H7 (cell line): ENCODE measurements at places on chromosomes 7 and 10. TPM values are rescaled to one million over a fixed set of nuclear protein-coding genes. Genes with fewer than 3 reads are reported as not detected.

OR2A7 gene
- 2.0 TPM in 2 replicates for total RNA-seq

LIPJ gene
- total RNA-seq = not detected in 2 replicates

ELOVL3 gene
- 0.14 TPM in 1 of 2 replicates, not detected in the other for total RNA-seq

- no peak for DNase-seq
Measured at GRCh38 chr10:28169525-28169924, 133.3 kb downstream of the MPP7 start.

- DNase-seq = no peak
Measured at GRCh38 chr7:38178695-38179344, 775 bp downstream of the STARD3NL start.

DNA sequence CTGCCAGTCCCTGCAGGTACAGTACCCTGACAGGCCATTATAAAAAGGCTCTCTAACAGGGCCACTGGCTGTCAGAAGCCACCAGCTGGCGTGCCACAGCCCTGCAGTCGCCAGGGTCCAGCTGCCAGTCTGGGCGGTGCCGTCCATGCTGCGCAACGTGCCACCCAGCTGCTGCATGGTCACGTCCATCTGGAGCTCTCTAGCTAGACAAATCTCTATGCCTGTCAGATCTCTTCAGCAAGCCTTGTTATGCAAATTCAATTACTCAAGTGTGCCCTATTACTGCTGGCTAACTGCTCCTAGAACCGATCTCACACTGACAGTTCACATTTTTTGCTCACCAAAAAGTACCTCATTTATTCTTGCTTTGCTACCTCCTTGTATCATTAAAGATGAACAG is 75.9 kb downstream of the HIBADH start:
- peak; percentile 10 for DNase-seq

PHKG1 gene
- total RNA-seq = 0.14 and 0.59 TPM in 2 replicates

DNA sequence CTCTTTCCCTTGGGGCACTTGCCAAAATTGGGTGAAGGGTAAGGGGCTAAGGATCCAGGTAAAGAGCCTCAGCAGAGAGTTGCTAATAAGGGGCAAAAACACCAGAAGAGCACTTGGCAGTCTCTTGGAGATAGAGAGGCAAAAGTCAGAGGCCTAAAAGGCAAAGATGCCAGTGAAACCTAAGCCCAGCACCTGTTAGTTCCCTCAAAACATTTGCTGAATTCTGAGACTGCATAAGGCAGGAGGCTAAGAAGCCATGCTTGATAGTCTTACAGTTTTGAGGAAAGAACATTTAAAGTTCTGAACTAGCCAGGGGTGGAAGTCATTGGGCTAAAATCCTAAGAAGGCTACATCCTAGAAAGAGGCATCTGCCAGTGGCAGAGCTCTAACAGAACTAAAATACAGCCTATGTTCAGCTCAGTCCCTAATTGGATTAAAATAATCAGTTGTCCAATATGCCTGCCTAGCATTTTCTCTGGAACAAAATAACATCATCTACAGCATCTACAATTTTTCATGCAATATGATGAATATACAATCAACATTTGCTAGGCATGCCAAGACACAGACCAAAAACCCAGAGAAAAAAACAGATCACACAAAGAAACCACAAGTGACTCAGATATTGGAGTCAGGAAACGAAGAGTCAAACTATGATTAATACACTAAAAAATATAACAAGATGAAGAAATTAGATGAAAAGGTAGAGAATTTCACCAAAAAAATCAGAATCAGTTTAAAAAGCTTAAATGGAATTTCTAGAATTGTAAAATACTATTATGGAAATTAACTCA is 7.7 kb downstream of the HTR7 start:
- DNase-seq = no peak

DNA sequence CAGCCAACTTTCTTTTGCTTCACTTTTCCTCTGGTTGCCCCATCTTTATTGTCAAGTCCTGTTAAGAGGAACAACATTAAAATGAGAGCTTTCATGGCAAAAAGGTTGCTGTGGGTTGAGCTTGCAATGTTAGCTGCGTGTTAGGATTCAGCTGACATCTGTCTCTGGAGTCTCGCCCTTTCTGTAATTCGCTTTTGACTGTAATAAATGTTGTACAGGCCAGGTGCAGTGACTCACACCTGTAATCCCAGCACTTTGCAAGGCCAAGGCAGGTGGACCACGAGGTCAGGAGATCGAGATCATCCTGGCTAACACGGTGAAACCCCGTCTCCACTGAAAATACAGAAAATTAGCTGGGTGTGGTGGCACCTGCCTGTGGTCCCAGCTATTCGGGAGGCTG is 24.1 kb downstream of the MNX1 start:
- no peak for DNase-seq

- DNase-seq = no peak
Measured at GRCh38 chr10:27948186-27948585, 50.7 kb downstream of the ODAD2 start.

DNA sequence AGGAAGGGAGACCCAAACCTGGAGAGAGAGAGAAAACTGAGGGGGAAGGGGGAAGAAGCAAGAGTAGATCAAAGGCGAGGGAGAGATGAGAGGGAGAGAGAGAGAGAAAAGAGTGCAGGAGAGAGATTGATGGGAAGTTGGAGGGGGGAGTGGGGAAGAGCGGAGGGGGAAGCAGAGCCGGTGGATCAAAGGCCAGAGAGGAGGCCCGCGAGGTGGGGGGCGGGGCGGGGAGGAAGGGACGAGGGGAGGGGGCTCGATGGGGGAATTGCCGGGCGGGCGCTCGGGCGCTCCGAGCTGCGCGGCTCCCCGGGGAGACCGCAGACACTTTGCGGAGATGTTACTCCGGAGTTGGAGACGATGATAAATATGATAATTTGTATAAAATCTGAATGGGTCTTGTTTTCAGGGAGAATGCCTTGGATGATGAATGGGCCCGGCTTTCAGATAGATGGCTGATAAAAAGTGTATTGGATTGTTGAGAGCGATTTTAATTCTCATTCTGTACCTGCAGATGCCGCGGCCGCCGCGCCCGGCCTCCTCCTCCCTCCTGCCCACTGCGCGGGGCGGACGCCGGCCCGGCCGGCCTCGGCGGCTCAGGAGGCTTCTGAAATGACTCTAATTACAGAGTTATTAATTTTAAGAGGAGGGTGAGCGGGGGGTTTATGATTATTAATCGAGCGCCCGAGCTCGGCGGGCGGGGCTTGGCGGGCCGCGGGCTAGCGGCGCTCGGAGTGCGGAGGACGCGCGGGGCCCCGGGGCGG is 21.4 kb upstream of the PAX2 start:
- DNase-seq = peak; percentile 85

DNA sequence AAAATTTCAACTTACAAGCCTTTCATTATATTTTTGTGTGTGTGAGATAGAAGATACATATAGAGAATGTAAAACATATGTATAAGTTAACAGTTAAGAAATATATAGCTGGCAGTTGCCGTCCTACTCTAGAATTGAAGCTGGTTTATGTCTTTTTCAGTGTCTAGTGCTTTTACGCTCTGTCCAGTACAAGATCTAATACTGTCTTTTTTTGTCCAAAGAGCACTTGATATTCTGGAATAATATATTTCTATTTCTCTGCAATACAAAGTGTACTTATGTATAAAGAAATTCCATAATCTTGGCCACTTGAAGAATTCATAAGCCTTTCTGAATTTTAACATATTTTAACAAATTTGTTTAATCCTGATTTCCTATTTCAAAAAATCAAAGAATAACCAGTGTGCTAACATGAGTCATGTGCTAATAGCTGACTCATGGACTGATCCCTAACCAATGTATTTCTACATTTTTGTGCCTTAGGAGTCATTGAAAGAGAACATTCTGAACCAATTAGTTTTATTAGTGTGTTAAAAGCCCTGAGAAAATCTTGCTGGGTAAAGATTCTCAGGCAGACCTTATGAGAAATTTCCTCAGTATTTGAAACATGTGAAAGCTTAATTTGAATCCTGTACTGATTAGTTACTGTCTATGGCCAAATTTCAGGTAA is 73.2 kb upstream of the CCAR1 start:
- no peak for DNase-seq

- DNase-seq = no peak
Measured at GRCh38 chr7:34949361-34949760, 87.9 kb downstream of the DPY19L1 start.

GRCh38 chr10:86524225-86524962 is 2.8 kb upstream of the WAPL start:
- DNase-seq = no peak

GRCh38 chr7:117114272-117114671 is 161.0 kb downstream of the ST7 start:
- no peak for DNase-seq

DNA sequence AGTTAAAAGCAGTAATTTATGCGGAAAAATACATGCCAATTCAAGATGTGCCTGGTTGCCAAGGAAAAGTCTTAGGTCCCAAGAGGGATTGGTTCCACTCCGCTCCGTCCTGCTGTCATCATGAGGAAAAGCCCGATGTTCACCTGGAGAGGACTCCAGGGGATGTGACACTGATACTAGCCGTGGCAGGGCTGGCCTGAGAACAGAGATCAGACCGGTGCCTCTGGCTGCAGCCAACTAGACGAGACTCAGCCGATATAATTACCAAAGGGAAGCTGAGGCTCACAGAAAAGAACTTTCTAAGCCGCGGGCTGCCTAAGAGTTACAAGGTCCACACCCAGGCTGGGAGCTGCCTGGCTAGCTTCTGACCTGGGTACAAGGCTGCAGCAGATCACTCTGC is 81.3 kb upstream of the UNC5B start:
- DNase-seq = no peak

DGKI gene
- total RNA-seq = 0.04 and 0.14 TPM in 2 replicates

AKR1C2 gene
- 0.11 TPM in 1 of 2 replicates, not detected in the other for total RNA-seq

GRCh38 chr10:16599662-16600061 is 78.0 kb upstream of the C1QL3 start:
- no peak for DNase-seq

GRCh38 chr7:122255454-122255853 is 49.1 kb downstream of the FEZF1 start:
- DNase-seq = no peak

GRCh38 chr10:131882590-131883451 is 18.0 kb upstream of the PPP2R2D start:
- DNase-seq = no peak

DNA sequence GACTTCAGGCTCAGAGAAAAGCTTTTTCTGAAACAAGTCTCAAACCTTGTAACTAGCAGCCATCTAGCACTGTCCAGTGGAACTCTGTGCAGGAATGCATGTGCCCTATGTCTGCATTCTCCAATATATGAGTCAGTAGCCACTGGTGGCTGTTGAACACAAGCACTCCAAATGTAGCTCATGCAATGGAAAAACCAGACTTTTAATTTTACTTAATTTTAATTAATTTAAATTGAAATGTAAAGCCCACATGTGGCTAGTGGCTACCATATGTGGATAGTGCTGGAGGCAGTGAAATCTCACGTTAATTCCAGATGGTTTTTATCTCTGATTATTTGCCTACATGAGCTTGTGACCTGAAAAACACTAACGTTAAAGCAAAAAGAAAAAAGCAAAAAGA is 225.1 kb downstream of the GATA3 start:
- DNase-seq = no peak

- no peak for DNase-seq
Measured at GRCh38 chr10:114021717-114022680, 21.7 kb upstream of the ADRB1 start.

GRCh38 chr10:125472010-125472607 is 210.9 kb downstream of the TEX36 start:
- DNase-seq = no peak

- peak; percentile 62 for DNase-seq
Measured at GRCh38 chr10:101267290-101267680, 38.0 kb upstream of the LBX1 start.

CRHR2 gene
- total RNA-seq = not detected in 2 replicates
